ENCODE measurements at places on chromosomes 3 and 15. TPM values are rescaled to one million over a fixed set of nuclear protein-coding genes. Genes with fewer than 3 reads are reported as not detected.

Gene NTRK3
- 0.69 TPM for total RNA-seq

Gene SEMA4B
- total RNA-seq = 6.6 TPM

Gene SUCNR1
- 0.20 TPM for total RNA-seq

Gene PDHB
- 177 TPM for total RNA-seq

Gene SEMA3G
- 14.2 TPM for total RNA-seq

Gene GABRB3
- total RNA-seq = 0.91 TPM

Gene CHRFAM7A
- not detected for total RNA-seq

Gene SERPINI1
- total RNA-seq = 0.70 TPM

All from gastrocnemius medialis (tissue), 4 donors.